ENCODE measurements at places on chromosomes 4 and X.

DNA sequence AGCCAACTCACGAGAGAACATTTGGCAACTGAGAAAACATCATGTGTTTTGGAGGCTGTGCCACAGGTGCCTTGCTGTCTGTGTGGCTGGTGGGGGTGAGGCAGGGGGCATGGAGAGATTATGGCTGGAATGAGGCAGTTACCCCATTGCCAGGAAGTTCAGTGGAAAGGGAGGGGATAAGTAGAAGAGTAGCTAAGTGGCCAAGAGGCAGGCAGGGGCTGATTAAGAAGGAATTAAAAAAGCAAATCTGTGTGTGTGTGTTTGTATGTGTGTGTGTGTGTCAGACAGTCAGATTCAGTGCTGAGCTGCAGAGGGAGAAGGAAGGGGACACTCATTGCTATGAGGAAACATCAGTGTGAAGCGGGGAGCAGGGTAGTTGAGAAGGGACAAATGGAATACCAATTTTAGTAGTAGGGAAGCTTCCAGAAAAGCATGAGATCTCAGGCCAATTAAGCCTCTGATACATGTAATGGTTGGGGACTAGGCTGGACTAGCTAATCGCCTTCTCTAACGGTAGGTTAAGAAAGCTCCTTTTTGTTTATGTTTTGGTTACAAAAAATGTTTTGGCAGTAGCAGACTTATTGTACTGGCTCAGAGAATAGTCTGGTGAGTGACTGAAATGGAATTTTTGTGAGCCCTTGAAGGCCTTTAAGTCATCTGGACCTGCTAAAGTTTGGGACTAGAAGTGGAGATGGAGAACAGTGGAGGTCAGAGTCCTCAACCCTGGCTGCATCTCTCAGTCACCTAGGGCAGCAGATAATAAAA is 18.5 kb downstream of the TMEM164 start:
- no peak for DNase-seq

- DNase-seq, result peak; percentile 34
Measured at GRCh38 chr4:137531986-137532868, at the start of gene PCDH18. PCDH18 (minus strand) TSS chr4:137532494; CDS start chr4:137532088, 406 bp downstream.

GRCh38 chr4:2696423-2696822 is 59.7 kb downstream of the TNIP2 start:
- no peak for DNase-seq

GRCh38 chr4:140875746-140876452 is 119.7 kb upstream of the TBC1D9 start:
- no peak for DNase-seq

GRCh38 chr4:42284030-42284429 is 113.3 kb upstream of the SHISA3 start:
- DNase-seq, result no peak

- DNase-seq, result no peak
Measured at GRCh38 chr4:120801137-120801758, 121.3 kb downstream of the PRDM5 start.

- no peak for DNase-seq
Measured at GRCh38 chrX:87626996-87627395, 109.4 kb downstream of the KLHL4 start.

DNA sequence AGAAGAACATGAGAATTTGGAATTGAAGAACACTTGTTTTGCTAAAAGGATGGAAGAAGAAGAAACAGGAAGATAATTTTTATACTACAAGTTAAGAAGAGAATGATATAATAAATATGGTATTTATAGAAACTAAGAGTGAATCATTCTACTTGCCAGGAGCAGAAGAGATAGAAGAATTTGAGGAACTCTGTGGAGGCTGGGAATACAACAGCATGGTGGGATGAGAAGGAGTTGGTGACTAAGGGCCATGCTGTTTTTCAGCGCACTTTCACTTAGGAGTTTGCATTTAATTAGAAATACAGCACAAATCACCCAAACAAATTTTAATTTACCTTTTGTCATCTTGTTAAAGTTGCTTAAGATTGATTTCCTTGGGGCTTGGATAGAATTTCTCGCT is 20.5 kb downstream of the HADH start:
- DNase-seq, result no peak

DNA sequence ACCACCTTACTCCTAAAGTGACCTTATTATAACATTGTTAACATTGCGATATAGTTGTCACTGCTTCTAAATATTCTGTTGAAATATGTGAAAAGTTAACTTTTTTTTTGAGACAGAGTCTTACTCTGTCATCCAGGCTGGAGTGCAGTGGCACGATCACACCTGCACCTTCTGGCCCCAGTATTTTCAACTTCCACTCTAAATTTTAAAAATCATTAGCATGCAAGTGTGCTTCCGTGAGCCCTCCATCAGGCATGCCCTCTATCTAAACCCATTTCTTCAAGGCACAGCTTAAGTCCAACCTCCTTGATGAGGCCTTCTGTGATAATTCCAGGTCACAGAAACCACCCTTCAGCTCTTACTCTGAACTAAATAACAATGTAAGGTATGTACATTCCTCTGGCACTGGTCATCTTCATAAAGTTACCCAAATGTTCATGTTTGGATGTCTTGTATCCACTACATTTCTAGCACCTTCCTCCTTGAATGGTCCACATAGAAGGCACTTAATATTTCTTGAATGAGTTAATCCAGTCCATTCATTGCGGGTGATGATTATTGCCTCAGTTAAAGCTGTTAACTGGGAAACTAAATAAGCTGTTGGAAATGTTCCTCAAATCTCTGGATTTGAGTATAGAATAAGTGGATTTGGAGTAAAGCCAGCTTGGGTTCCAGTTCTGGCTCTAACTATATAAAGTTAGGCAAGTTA is 38.6 kb upstream of the TMEM131L start:
- no peak for DNase-seq

DNA sequence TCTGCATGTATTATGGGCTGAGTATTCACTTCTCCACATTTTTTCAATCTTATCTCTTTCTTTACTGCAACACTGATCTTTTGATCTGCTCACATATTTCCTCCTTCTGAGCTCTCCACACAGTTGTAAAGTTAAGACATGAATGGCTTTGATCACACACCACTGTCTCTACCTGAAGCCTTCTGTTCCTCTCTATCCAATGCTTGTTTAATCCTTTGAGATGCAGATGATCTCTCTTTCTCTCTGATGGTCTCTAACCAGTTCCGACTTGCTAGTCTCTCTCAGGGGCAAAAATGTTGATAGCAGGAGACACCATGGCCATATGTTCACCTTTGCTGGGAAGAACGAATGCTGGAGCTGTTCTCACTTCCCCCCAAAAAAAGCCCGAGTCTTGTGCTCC is 162.4 kb downstream of the UNC5C start:
- no peak for DNase-seq

DNA sequence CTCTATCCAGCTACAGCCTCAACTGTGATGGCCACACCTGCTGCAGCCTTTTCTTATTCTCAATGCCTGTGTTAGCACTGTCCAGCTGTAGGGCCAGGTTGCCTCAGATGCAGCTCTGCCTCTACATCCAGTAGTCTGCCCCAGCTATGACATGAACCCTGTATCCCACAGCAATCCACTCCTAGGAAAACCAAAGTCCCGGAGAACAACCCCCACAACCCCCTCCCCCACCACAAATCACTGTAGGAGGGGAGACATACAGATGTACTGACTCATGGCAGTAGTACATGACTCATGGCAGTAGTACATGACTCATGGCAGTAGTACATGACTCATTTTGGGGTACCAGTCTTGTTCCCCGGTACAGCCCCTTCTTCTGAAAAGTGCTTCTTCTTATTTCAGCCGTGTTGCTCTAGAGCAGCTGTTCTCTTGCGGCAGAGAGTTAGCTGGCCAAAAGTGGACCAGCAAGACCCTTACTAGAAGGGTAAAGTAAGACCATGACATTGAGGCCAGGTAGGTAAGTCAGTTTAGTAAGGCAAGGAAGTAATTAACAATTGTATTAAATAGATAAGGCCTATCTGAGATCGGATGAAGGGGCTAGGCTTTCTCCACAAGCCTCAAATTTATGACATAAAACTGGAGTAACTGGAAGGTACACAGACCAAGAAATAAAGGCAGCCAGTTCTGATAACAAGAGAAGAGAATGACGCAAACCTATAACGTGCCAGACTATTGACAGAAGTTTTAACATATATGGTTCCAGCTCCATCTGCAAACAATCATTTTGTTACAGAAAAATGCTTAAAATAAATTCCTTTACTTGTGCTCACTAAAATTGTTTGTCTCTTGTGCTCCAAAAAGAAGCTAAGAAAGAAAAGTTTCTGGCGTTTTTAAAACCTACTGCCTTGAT is 221.4 kb downstream of the TACR3 start:
- no peak for DNase-seq

DNA sequence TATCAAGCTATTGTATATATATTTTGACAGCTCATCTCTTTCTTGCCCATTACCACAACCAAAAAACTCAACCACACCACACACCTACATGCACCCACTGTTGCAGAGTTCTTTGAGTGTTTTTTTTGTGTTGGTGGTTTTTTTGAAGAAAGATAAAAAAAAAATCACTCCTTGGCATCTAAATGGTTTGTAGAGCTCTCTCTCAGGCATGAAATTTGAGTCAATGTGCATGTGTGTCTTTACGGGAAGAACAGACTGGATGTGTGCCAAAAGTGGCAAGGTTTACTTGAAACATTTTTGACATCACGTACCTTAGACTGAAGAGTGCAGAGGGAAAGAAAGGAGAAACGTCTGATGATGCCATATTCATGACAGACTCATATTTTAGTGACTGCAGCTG is 154.2 kb downstream of the FHIP1A start:
- no peak for DNase-seq

GRCh38 chr4:183100827-183101226 is 1.8 kb downstream of the WWC2 start:
- no peak for DNase-seq

GRCh38 chr4:152515678-152516077 is 20.2 kb downstream of the FBXW7 start:
- no peak for DNase-seq

DNA sequence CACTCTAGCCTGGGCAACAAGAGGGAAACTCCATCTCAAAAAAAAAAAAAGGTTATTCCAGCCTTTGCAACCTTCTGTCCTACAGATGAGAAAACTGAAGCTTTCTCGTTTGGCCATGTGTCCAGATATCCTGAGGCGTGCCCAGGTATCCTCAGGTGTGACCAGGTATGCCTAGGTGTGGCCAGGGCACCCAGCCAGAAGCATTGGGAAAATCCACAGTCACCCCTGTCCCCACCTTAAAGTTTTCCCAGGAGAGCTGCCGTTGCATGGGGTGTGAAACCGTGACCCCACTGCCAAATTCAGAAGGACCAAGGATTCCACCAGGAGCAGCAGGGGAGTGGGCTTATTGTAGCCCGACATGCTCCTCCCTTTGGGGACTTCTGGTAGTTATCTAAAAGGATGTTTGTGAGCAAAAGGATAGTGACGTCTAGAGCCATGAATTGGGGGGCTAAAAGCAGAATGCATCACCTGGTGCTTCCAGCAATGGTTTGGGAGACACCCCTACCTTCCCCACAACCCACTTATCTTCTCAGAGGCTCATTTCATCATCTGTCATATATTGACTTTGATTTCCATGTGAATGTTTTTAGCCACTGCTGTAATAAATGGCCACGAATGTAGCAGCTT is 4.0 kb upstream of the DHRSX start:
- no peak for DNase-seq

DNA sequence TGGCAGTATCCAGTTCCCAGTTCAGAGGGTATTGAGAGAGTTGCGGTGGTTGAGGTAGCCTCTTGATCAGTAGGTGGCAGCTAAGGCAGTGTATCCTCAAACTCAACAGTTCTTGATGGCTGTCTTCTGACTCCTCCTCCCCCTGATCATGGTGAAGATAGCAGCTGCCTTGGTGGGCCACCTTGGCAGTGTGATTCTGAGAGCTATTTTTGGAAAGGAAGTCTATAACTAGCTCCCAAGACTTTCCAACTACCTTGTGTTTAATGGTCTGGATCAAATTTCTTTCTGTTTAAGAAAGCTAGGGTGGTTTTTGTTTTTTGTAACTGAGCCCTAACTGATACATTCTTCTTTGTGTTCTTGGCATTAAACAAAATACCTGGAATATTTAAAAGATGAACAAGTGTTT is 10.5 kb upstream of the TBC1D19 start:
- DNase-seq, result no peak

DNA sequence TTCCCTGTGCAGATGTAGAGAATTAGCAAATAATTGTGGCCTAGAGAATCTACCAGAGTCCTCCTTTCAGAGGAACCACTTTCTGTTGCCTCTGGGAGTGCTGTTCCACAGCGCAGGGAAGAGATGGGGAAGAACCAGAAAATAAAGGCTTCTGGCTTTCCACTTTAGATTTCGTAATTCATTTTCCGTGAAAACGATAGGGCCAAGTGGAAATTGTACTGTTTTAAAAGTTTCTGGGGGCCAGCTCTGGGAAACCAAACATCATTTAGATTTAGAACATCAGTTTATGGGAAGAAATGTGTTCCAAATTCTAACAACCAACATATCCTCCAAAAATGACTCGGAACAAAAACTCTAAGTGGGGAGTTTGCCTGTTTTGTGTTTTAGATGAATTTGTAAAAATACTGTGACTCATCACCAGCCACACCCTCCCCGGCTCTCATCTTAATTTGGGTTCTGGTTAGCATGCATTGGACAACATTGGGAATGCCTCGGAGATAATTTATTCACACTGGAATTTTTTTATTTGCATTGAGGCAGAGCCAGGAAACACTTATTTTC is 65.2 kb upstream of the LNX1 start:
- no peak for DNase-seq

DNA sequence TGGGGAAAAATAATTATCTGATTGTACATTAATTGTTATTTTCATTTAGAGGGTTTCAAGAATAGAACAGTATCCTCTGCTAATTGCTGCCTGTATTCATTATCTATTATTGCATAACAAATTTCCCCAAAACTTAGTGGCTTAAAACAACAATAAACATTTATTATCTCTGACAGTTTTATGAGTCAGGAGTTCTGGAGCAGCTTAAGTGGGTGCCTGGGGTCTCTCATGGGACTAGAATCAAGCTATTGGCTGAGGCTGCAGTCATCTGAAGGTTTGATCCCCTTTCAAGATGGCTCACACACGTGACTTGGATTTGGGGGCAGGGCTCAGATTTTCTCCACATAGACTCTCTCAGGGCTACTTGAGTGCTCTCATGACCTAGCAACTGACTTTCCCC is 98.1 kb upstream of the JADE1 start:
- no peak for DNase-seq

GRCh38 chr4:113300471-113300928 is 251.0 kb downstream of the ANK2 start:
- no peak for DNase-seq

DNA sequence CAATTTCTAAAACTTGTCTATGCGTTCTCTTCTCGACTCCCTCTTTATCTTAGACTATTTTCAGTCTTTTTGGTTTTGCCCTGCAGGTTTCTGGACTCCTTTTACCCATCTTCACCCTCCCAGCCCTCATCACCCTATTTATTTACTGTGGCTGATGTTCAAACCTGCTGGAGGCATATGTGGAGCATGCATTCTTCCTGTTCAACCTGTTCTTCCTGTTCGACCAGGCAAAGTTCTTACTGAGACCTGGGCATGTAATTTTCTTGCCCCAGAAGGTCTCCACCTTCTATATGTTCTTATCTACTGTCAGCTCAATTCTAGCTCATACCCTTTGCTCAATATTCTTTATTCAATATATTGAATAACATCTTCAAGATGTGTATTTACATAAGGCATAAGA is 69.4 kb upstream of the AGA start:
- no peak for DNase-seq

- DNase-seq, result no peak
Measured at GRCh38 chr4:100682477-100683218, 164.8 kb upstream of the EMCN start.

- DNase-seq, result peak; percentile 38
Measured at GRCh38 chr4:164012396-164013027, 518.0 kb downstream of the TMA16 start.
